CD8-positive, alpha-beta memory T cell (primary cell): ENCODE measurements at places on chromosomes 7 and 10.
A peak's percentile ranks its signal among the peaks of the same experiment; 100 is the strongest.

DNA sequence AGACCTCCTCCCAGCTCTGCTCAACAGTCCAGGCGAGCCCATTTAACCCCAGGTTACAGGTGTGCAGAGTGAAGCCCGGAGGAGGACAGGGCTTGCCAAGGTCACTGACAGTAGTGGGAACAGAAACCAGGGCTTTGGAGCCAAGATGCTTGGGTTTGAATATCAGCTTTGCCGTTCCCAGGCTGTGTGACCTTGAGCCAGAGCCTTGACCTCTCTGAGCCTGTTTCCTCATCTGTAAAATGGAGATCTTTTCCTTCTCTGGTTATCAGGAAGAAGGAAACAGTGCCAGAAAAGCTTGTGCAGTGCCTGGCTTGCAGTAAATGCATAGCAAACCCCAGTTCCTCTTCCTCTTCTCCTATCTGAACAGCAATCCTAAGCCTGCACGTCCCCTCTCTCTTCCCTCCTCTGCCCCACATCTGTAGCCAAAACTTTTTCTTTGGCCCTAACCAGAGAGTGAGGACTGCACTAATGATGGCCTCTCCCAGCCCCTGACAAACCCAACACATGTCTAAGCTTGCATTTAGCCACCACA, 21.4 kb upstream of the MLXIPL start:
- DNase-seq: no peak

- DNase-seq: no peak
These were observed 196.6 kb downstream of the DIP2C start for GRCh38 chr10:492836-493235.

DNA sequence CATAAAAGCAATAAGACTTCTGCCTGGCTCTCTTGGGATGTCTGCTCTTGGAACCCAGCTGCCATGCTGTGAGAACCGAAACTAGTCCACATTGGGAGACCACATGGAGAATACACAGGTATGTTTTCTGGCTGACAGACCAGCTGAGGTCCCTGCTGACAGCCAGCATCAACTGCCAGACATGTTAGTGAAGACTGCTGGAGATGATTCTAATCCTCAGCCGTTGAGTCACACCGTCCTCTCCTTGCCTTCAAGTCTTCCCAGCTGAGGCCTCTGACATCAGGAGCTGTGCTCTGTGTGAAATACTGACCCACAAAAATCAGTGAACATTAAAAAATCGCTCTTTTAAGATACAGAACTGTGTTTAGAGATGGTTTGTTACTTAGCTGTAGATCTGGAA, 36.9 kb upstream of the AGR2 start:
- DNase-seq: no peak

- peak; percentile 43 for DNase-seq
These were observed 520 bp downstream of the MOSPD3 start for GRCh38 chr7:100612730-100613390.

GRCh38 chr10:91289305-91289704, 68.8 kb downstream of the PCGF5 start:
- DNase-seq: no peak

- DNase-seq: no peak
These were observed 225.2 kb downstream of the XPNPEP1 start for GRCh38 chr10:109698086-109698485.

- DNase-seq: no peak
These were observed 23.9 kb upstream of the GRID1 start for GRCh38 chr10:86390337-86391120.

DNA sequence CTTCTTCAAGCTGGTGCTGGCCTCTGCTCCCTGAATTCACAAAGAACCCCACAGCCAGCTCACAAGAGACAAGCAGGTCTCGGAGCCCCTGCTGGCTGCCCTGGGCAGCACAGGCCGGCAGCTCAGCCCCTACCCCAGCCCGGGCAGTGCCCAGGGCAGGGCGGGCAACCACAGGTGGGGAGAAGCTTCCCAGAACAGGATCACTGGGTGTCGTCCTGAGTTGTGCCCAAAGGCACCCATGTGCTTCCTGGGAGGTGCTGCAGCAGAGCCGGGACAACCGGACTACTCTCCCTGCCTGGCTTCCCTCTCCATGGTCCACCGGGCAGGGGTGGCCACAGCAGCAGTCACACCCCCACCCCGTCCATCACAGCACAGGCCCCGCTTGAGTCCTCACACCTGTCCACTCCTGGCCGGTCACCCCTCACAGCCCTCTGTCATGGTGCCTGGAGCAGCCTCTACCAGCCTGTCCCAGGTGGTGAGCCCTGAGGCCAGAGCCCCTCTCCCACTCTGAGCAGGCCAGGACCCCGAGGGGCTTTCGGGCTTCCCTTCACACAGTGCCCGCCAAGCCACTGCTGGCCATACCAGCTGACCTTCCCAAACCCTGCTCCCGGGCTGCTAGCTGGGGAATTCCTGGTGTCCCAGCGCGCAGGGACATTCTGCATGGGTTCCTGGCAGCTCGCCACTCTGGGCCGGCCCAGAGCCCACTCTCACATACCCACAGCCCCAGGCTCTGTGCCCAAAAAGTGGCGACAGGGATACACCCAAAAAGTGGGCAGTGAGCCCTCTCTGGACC, 3.1 kb downstream of the RASGEF1A start:
- no peak for DNase-seq

GRCh38 chr7:30907527-30908267, 4.0 kb upstream of the AQP1 start:
- DNase-seq: no peak

GRCh38 chr10:117616179-117616578, 73.6 kb downstream of the EMX2 start:
- DNase-seq: no peak

DNA sequence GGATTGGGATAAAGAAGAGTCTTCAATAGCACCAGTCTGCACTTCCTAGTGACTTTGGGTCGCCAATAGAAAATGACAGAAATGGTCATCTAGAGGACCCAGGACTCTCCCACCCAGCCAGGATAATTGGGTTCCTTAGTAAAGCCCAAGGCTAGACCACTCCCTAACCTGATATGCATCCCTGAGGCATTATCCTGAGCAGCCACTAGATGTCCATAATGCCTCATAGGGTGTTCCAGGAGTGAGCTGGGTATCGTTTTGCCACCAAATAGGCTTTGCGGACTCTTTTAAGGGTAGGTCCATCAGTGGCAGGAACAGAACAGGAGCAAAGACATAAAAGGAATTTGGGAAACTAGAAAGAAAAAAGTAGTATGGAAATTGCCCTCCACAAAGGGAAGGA, 4.5 kb upstream of the LRRC4 start:
- DNase-seq: no peak

DNA sequence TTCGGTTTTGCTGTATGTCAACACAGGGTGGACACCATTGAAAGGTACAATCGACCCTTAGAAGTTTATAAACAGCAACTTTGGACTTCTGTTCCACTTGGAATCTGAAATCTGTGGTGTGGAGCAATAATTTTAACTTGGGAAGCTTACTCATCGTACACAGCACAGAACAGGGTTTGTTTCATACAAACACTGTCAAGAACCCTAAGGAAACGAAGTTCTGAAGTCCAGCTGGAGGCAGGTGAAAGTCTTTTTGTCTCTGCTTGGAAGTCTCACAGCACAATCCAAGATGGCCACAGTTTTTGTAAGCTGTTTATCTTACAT, 31.5 kb downstream of the NMT2 start:
- no peak for DNase-seq
